Cerebellar cortex (tissue), 1 donor: ENCODE measurements at places on chromosomes 11 and 22.

- peak; percentile 64 for DNase-seq
Measured at GRCh38 chr11:46279126-46280099, 2.0 kb downstream of the CREB3L1 start.

GRCh38 chr22:22237521-22237920, 7.1 kb upstream of the VPREB1 start:
- DNase-seq: no peak

- DNase-seq: no peak
Measured at GRCh38 chr11:105577641-105578040, 32.2 kb upstream of the GRIA4 start.

DNA sequence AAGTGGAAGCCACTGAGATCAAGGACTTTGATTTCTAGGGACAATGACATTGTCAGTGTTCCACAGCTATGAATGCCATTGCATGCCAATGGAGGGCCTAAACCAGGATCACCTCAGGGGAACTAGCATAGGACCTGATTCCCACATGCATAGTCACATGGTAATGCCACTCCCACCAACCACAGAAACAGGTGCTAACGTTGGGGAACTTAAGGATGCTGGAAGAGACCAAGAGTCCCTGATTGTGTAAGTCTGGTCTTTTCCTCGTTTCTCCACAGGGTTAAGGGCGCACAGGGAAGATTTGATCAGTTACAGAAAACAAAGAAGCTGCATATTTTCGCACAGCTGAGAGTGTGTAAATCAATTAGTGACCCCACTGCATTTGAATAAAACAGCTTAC, 59.4 kb upstream of the CD44 start:
- no peak for DNase-seq

GRCh38 chr11:35305670-35306382, 113.5 kb downstream of the SLC1A2 start:
- DNase-seq: no peak

GRCh38 chr22:36129486-36130388, 30.8 kb downstream of the APOL3 start:
- no peak for DNase-seq

- DNase-seq: no peak
Measured at GRCh38 chr11:102589047-102589459, 36.1 kb downstream of the MMP20 start.

- DNase-seq: no peak
Measured at GRCh38 chr11:44010789-44011251, 37.0 kb upstream of the ACCSL start.

DNA sequence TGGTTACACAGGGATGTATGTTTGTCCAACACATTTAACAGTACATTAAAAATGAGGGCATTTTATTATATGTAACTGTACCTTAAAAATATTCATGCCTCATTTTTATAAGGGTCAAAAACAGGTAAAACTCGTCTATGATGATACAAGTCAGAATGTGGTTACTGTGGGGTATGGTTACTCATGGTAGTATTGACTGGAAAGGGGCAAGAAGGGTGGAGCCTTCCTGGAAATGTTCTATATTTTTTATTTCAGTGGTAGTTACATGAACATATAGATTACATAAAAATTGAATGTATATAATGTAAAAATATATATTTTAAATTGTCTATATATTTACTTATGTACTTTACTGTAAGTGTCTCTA, 99.8 kb downstream of the STIM1 start:
- DNase-seq: no peak

DNA sequence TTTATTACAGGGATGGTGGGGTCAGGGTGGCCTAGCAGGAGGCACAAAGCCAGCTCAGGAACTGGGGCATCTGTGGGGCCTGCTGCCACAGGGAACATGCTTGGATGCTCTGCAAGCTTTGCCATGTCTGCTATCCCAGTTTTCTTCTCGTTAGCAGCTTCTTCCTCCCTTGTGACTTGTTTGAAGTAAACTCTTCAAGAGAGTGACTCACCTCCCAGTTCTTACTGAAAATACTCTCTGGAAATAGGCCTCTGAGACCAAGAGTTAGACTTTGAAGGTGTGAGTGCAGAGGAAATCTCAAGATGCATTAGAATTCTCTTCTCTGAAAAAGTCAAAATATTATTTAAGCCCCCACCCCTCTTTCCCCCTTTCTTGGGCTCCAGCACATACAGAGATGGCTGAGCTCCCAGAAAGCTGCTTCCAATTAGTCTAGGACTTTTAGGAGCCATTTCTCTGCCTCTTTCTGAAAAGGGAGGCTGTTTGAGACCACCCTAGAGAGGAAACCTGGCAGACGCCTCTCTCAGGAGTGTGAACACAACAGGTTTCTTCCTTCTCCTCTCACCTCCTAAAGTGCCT, 15.1 kb downstream of the CWC15 start:
- DNase-seq: no peak

- no peak for DNase-seq
Measured at GRCh38 chr11:94997437-94997836, 23.9 kb downstream of the KDM4D start.

DNA sequence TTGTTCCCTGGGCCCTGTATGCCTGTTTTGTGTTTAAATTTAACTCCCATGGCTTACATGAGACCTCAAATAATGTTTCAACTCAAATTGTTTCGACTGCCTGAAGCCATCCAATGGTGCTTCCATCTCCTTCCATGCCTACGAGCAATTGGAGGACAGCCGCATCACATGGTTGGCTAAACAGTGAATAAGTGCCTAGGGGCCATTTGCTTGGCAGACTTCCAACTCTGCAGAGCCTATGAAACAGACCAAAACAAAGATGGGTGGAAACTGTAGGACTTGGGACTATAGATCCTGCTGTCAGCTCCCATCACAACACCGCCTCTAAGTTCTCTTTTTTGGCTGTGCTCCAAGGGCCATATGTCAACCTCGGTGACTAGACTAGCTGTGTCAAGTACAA, 84.1 kb downstream of the PARVA start:
- no peak for DNase-seq

GRCh38 chr11:6096417-6096816, 11.1 kb upstream of the OR56B4 start:
- DNase-seq: no peak

DNA sequence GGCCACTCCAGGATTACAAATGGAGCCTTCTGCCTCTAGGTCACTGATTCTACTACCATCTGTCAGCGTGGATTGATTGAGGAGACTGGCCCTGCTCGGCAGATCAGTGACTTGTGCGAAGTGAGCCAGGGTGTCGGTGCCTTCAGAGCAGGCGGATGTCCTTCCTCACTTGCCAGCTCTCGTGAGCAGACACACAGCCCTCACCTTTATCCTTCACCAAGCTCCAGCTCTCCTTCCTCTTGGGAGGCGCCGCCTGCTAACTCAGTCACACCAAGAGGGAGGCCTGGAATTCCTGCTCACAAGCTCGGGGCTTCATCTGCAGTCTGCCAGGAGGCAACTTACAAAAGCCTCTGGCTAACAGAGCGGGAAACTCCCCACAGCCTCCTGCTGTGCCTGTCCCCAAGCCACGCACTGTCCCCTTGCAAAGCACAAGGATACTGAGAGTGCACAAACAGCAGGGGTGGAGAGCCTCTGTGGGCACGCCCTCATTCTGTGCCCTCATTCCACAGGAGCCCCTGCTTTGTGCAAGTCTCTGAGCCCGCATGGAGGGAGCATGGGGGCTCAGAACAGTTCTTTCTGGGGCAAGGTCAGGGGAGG, 3.5 kb upstream of the TCF20 start:
- DNase-seq: no peak

DNA sequence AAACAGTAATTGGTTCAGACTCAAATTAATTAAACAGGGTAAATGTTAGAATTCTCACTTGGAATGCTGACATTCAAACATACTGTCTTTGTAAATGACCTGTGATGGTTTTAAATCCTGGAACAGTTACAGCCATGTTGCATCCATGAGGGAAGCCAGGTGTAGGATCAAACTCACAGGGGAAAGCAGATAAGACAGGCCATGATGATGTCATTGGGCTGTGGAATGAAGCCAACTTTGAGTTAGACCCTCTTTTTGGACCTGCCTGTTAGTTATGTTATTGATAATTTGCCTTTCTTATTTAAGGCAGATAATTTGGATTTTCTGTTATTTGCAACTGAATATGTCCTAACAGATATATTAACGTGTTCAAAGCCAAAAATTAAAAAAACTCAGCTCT, 39.3 kb upstream of the ABTB2 start:
- DNase-seq: no peak

- no peak for DNase-seq
Measured at GRCh38 chr11:12455938-12456337, 78.6 kb downstream of the PARVA start.

GRCh38 chr22:37972527-37972926, 11.8 kb downstream of the SOX10 start:
- no peak for DNase-seq

DNA sequence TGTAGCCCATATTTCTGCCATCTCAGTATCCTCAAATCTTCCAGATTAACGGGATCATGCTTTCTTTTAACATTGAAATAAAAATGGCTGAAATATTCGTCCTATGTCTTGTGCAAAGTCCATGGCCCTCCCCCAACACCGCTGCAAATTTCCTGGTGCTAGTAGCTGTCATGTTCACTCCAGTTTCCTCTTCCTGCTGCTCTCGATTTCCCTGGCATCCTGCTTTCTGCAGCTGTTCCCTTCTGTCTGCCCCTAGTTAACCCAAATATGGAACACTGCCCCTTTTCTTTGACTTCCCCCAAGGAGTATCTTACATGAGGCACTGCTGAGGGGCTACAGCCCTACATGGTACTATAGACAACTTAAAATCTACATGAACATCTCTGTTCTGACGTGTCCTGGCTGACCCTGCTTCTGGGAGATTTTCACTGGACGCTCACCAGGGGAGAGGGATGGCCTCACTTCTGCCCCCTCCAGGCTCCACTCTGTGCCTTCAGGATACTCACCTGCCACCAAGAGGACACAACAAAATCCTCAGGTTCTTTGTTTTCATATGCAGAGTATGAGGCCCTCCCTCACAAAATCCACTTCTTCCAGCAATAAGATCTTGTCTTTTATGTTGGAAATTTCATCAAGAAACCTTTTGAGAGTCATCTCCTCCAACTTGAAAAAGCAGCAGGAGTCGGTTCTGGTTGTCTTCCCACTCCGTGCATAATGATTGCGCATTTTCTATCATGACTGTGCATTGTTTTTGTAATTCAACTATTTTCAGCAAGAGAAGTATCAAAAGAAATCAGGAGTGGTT, 29.5 kb upstream of the SCUBE2 start:
- DNase-seq: no peak

DNA sequence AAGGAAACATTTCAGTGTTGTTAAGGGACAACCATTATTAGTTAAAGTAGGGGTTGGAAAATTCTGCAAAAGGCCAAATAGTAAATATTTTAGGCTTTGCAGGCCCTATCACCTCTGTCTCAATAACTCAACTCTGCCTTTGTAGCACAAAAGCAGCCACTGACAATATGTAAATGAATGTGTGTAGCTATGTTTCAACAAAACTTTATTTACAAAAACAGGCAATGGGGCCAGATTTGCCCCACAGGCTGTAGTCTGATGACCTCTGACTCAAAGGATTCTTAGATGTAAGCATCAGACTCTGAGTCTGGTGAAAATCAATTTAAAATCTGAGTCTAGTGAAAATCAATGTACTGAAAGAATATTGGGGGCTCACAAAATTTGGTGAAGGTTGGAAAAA, 50.3 kb downstream of the PAK1 start:
- DNase-seq: no peak

DNA sequence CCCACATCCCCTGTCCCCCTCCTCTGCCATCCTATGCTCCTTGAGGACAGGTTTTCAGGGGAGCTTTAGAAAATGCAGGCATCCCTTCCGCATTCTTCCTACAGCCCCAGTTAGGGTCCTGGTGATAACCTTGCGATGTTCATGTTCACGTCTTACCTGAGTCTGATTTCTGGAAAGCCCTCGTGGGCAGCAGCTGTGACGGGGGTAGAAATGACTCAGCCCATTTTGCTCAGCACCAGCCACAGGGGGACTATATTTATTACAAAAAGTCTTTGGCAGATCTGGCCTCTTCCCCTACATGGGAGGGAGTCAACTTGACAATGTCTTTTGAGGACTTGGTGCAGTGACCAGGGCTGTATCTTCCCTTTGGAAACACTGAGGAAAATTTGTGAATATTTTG, 12.3 kb downstream of the PKNOX2 start:
- DNase-seq: no peak

DNA sequence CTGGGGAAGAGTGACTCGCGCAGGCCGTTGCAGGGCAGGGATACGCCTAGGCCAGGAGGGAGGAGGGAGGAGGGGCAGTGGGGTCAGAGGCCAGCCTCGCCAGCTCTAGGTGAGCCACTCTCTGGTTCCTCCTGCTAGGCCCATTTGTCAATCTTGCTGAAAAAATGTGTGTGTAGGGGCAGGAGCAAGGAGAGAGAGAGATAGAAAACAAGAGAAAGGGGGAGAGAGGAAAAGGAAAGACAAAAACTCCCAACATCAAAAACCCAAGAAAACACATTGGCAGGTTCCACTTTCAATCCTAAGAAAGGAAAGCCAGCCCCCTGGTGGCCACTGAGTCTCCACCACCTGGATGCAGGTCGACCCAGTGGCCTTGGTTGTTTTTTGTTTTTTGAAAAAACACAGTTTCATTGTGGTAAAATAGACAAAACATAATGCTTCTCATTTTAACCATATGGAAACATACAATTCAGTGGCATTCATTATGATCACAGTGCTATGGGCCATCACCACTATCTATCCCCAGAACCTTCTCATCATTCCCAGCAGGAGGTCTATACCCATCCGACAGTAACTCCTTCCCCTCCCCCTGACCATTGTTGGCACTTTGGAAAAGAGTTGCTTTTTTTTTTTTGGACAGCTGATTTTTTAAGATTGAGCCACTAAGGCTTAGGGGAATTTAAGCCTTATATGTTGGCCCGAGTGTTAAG, 10.9 kb downstream of the OMP start:
- peak; percentile 53 for DNase-seq
